ENCODE measurements at places on chromosomes 3 and 15.

DNA sequence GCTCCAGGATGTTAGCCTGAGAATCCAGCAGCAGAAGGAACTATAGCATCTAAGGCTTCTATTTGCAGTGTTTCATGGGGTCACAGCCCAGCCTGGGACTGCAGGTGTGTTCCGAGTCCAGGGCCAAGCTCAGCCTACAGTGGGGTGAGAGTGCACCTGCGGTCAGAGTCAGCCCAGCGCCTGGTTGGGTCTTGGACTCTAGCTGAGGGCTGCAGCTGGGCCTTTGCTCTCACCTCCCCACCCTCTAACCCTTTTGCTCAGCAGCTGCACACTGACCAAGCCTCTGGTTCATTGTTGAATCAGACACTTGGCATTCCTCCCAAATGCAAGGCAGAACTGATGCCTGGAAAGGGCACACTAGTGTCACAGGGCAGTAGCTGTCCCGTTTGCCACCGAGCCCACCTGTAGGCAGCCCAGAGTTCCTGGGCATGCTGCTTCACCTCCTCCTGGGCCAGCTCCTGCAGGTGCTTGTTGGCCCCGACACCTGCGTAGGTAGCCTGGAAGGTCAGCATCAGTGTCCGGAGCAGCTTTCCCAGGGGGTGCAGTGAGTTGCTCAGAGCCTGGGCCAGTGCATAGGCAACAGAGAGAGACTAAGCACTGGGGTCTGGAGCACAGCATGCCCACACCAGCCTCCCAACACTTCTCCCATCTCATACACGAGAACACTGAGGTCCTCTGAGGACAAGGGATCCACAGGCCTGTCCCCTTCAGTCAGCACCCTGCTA, 17.5 kb downstream of the ALS2CL start:
- DNase-seq: no peak

DNA sequence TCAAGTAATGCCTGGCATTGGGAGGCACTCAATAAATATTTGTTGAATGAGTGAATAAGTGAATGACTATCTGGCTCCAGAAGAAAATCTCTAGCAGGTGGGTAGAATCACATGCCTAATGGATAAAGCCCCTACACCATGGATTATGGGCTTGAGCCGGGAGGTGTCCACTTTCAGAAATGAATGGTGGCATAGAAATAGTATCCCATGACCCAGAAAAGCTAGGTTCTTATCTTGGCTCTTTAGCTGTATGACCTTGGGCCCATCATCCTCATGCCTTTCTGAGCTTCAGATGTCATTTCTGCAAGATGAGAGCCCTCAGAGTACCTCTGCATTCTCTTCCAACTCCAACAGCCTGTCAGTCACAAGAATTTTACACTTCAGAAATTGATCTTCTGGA, 37.3 kb upstream of the TNIK start:
- DNase-seq: no peak

- no peak for DNase-seq
Observed at GRCh38 chr3:177887475-177887874, 648.8 kb upstream of the KCNMB2 start.

GRCh38 chr3:24034464-24034863, 89.4 kb downstream of the NR1D2 start:
- no peak for DNase-seq

DNA sequence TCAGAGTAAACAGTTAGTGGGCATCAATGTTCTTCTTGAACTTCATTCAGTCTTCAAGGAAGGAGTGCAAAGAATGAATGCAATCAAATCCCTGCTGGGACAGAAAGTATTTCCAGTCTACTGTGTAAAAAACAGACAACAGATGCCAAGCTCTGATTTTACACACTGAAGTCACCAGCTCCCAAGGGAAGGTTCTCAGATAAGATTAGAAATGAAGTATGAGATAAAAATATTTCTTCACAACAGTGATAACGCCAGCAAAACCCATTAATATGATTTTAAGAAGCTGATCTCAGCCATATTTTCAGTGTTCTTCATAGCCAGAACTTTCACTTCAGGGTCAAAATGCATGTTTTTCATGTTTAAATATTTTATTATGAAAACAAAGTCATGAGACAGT, 265.6 kb downstream of the CTNNB1 start:
- DNase-seq: no peak

- no peak for DNase-seq
Observed at GRCh38 chr3:46545818-46546630, 20.1 kb downstream of the LRRC2 start.

DNA sequence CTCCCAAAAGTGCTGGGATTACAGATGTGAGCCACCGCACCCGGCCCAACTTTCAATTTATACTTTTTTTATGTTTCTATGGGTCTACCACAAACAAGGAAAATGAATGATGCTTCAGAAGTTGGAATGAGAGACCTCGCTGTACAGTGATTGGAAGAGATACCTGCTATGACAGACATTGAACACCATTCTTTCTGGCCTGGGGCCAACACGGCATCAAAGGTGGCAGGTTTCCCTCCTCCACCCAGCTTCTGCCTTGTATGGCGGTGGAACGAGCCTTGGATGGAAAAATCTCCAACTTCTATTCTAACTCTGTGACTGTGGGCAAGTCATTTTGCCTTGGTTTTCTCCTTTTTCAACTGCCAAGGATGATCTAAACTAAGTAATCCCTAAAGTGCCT, 117.8 kb upstream of the FAM174B start:
- DNase-seq: no peak

DNA sequence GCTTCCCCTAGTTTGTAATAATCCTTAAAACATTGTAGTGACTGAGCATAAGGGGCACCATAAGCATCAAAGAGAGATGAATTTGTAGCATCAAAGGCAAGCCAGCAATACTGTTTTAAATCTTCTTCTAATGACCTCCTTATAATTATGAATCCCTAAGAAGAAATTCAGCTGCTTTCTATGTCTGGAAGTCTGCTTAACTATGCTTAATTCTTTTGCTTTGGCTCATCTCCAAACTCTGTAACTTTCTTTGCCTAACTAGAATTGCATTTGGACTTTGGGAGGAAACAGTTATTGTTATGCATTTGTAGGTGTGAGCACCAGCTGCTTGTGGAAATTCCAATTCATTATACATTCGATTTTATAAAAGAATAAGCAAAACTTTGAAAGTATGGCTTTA, 117.7 kb upstream of the SPATA16 start:
- DNase-seq: no peak

GRCh38 chr3:174891524-174892203, 32.5 kb downstream of the NAALADL2 start:
- DNase-seq: no peak

DNA sequence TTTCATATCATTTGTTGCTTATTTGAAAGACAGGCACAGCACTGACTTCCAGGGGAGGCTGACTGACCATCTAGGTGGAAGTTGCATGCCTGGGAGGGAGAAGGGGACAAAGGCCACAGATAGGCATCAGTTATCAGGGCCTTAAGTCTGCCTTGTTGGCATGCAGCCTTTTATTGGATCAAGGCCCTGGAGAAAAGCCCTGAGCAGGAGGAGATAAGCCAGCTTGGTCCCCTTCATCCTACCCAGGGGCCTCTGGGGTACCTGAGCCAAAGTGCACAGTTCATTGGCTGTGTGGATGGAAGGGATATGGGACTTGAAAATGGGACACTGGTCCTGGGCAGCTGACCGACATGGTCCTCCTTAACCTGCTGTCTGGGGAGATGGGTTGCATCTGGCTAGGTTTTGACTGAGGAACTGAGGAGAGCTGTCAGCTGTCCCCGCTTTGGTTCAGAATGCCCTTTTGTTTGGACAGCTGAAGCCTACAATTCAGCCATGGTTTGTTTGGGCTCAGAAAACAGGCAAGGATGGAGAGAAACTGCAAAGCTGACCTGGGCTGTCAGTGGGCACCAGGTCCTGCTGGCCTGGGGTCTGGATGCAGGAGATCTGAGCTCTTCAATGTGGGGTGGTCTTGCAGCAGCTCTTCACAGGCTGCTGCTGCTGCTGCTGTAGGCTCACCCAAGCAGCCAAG, 60.0 kb downstream of the FLNB start:
- no peak for DNase-seq

DNA sequence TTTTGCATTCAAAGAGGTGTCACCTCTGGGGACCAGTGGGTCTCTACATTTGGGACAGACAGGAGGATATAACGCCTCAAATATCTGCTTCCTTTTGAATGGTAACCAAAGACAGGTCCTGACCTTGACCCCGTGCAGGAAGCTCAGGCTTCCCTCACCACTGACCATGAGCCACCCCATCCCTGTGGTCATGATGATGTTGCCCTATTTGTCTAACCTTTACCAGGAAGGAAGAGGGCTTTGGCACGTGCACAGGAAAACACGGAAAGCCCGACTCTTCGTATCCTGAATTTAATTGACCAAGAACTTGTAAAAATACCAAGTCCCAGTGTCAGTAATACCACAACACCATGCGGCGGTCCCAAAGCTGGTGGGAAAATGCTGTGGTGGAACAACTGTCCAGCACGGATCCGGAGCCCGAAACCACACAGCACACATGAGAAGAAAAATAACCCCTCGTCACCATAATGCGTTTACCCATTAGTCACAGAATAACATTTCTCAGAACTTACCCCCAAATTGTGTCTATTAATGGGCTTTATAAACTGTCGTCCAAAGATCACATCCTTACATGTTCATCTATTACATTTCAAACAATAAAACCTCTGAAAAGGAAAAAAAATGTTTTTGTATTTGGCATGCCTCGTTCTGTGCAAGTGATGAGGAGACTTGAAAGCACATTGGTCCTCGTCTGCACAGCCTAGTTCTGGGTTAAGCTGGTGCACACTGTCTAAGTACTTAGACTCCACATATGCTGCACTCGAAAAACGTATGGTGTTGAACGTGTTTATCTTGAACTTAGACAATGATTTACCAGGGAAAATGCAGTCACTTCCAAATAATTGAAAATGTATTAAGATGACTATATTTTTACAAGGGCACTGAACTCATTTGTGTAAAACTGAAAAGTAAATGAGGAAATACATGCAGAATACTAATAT, 118.9 kb upstream of the IGF1R start:
- DNase-seq: no peak

DNA sequence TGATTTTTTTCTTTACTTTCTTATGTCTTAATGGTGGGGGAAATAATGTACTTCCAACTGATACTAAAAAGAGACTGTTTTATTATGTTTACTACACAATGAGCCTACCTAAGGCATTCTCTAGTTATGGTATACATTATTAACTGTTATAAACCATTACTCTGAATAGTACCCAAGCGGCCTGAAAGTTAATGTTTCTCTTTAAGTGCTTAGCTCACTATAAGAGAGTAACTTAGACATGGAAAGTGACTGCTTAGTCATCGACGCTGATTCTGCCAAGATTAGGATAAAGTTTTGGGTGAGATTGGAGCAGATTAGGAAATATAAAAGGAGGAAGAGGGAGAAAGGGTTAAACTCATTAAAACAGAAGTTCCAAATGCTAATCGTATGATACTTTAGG, 365.0 kb downstream of the NLGN1 start:
- no peak for DNase-seq

GRCh38 chr15:54839379-54839778, 357.4 kb downstream of the RSL24D1 start:
- DNase-seq: no peak

DNA sequence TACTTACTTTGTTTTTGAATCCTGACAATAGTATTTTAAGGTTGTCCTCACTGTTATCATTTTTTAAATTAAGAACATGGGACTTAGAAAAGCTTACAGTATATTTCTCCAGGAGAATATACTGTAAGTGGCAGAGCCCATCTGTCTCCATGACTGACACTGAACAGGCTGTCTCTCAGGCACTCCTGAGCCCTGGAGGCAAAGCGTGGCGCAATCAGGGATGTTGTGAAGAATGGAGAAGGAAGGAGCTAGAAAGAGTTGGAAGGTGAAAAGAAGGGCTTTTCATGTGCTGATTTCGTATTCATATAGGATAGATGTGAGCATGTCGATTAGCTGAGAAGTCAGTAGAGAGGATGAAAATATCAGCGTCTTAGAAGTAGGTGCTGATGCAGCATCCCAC, 41.5 kb downstream of the FGF12 start:
- DNase-seq: no peak

DNA sequence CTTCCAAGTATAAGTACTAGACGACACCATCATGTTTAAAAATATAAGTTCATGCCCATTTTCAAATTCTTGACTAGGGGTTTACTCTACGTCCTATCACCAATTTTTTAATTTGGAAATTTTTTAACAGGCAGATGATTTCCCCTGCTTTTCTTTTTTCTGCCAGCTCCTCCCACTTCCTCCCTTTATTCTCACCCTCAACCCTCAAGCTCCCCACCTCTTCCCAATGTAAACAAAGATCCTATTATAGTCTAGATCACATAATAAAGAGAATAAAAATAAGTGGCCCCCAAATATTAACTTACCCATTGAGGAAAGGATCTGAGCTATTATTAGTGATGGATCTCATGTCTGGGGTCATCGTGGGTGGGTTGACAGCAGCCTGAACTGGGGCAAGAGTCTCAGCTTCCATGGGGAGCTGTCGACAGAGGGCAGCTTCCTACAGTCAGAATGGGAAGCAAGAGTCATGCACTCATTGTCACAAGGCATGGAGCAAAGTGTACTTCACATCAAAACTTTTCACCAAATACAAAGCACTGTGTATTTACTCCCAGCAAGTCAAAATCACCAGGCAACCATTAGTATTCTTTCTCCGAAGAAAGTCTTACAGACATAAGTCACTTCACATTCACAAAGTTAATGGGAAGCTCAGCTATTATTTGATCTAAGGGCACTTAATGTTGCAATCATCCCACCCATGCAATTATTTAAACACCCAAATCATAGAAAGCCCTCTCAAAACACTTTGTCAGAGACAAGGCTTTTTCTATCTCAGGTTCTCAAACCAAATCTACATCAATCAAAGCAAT, 53.2 kb downstream of the TM4SF4 start:
- DNase-seq: no peak

DNA sequence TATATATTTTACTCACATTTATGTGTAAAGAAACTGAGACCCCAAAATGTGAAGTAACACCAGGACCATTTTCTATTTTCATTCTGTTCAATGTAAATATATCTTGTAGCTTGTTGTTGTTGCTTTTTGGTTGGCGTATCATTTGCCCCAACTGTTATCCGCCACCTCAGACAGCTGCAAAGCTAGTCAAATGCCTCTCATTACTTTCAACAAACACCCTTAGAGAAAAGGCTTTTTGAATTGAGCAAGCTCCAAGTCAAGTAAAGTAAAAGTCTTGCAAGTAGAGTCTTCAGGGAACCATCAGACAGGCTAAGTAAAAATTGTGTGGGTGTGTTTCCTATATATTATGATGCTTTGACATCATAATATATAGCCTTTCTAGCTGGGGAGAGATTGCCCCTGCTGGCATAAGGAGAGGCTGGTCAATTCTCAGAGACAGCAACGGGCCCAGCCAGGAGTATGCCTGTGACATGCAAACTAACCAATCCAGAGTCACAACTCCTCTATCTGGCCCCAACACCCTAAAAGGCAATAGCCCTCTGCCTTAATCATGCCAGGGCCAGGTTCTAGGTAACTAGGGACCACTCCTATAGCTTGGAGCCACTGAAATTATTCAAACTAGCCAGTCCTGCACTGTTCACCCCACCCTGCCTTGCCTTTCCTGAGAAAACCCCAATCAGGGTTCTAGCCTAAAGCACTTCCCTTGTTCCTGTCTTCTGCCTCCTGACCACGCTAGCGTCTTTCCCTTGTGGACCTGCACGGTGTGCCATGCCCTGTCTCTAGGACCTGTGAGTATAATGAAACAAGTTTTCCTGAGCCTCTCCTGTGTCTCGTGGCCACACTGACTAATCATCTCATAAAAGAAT, 75.6 kb downstream of the RAD18 start:
- no peak for DNase-seq

GRCh38 chr15:77410701-77411618, 8.9 kb downstream of the PEAK1 start:
- no peak for DNase-seq
